T-helper 1 cell (primary cell): ENCODE measurements at places on chromosomes 3 and 15.

GRCh38 chr3:4720316-4721075, 227.3 kb downstream of the ITPR1 start:
- peak; percentile 48 for DNase-seq

GRCh38 chr3:116264546-116265319, 180.6 kb downstream of the LSAMP start:
- no peak for DNase-seq

- DNase-seq = no peak
Observed at GRCh38 chr3:90241481-90241880, 1134.1 kb downstream of the EPHA3 start.

- peak; percentile 81 for DNase-seq
Observed at GRCh38 chr3:69200384-69201068, 78.1 kb upstream of the LMOD3 start.

GRCh38 chr15:72472992-72473610, 1.0 kb upstream of the ARIH1 start:
- peak; percentile 13 for DNase-seq

DNA sequence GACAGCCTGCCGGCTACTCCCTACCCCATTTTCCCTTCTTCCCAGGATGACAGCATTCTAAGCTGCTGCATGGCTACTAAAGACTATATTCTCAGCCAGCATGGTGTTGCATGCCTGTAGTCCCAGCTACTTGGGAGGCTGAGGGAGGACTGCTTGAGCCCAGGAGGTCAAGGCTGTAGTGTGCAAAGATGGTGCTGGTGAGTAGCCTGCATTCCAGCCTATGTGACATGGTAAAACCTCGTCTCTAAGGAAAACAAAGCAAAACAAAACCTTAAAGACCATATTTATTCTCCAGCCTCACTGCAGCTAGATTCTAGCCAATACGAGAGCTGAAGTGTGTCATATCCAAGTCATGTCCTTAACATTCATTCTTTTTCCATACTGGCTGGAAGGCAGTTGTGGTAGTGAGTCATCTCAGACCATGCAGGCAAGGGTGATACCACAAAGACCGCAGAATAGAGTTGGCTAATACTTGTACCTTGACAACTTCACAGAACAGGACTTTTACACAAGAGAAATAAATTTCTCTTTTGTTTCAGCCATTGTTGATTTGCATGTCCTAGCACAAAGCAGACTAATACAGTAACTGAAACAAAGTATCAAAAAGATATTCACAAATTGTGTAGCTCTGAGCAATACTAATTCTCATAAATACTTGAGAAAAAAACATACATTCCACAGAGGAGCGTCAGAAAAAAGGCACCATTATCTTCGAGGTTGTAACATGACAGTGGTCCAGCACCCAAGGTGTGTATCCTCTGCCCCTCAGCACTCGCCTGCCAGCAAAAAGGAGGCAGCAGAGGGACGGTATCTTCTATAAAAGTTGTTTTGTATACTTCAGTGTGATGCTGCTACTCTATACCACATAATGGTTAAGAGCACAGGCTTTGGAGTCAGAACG, 14.8 kb downstream of the PBRM1 start:
- no peak for DNase-seq

DNA sequence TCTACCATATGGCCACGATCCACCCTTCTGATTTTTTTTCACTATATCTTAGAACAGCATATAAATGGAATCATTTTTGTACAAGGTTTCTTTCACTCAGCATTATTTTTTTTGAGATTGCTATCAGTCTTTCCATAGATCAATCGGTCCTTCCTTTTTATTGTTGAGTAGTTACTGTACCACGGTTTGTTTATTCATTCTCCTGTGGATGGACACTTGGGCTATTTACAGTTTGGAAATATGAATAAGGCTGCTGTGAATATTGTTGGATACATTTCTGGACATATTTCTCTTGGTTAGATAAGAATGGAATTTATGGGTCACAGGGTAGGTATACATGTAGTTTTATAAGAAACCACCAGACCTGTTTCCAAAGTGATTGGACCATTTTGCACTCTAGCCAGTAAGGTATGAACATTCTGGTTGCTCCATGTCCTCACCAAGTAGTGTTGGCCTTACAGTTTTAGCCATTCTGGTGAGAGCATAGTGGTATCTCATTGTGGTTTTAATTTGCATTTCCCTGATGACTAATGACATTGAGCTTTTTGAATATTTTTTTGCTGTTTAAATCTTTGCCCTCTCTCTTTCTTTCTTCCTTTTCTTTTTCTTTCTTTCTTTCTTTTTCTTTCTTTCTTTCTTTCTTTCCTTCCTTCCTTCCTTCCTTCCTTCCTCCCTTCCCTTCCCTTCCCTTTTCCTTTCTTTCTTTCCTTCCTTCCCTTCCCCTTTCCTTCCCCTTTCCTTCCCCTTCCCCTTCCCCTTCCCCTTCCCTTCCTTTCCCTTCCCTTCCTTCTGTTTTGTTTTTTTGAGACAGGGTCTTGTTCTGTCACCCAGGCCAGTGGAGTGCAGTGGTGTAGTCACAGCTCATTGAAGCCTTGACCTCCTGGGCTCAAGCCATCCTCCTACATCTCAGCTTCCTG, 49.2 kb downstream of the LRRK1 start:
- no peak for DNase-seq

GRCh38 chr3:31203960-31204795, 309.7 kb upstream of the GADL1 start:
- no peak for DNase-seq

DNA sequence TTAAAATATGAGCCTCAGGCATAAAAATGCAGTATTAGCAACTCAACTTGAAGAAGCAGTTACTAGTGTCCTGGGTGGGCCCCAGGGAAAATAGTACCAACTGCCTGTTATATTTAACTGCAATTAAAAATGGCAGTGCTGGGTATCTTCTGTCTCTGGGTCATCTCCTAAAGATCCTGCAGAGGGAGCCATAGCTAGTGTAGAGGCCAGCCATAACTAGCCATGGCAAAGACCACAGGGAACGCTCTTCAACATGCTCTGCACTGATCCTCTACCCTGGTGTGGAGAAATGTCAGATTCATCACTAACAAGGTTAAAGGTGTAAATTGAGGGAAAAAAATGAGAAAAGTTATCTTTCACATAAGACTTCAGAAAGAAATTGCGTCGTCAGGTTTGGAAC, 181.3 kb downstream of the SNRPN start:
- DNase-seq = no peak

- no peak for DNase-seq
Observed at GRCh38 chr3:196280689-196281440, 6.7 kb downstream of the PCYT1A start.

DNA sequence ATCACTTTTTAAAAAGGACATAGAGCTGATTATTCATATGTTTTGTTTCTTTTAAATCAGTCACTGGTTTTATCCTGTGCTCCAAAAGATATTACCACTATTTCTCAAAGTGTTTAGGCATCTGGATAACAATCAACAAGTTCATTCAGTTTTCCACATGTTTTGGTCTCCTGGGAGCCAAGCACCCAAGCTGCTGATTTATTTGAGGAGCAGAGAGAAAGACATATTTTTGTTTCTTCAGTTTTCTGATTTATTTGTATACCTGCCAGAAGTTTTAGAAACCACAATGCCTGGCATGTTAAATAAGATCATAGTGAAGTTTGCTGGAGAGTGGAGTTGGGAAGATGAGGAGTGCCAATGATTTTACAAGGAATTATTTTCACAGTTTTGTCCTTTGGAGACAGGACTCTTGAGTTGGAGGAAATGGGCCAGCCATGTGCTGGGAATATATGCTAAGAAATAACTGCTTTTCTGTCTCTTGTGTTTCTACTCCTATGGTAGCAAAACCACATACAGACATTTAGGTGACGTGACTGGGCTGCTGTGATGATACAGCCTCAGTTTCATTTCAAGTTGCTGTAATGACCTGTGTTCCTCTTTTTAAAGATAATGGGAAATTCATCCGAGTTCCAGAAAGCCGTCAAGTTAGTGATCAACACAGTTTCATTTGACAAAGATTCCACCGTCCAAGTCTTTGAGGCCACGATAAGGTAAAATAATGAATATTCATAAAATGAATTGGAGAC, 11.7 kb downstream of the EDEM1 start:
- DNase-seq = peak; percentile 60

- no peak for DNase-seq
Observed at GRCh38 chr3:172839679-172840078, 89.2 kb downstream of the ECT2 start.

- no peak for DNase-seq
Observed at GRCh38 chr3:72821161-72821781, 27.0 kb downstream of the SHQ1 start.

DNA sequence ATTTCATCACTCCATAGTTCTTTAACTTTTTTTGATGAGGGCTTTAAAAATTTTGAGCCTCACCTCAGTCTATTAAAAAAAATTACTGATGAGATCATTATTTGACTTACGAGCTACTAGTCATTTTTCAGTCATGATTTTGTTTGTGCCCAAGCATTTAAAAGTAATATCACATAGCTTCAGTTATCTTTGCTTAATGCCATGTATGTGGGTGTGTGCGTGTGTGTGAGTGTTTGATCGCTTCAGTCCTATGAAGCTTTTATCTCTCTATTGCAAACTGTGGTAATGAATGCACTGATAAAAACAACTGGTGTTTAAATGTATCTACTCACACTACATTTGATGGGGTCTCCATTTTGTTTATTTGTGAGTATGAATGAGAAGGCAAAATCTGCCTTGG, 49.8 kb downstream of the RSRC1 start:
- DNase-seq = no peak

DNA sequence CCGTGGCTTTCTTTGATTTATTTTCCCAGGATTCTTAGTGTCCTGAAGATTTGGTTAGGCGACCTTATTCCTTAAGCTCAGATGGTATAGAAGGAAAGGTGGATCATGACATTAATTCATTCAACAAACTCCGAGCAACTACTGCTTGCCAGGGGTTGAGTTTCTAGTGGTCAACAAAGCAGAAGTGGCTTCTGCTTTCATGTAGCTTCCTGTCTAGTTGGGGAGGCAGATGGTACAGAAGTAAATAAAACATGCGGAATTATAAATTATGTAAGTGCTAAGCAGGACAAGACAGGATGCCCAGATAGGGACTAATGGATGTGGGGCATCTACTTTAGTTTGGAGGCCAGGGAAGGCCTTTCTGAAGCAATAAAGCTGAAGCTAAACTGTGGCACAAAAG, 15.6 kb downstream of the EEFSEC start:
- no peak for DNase-seq

DNA sequence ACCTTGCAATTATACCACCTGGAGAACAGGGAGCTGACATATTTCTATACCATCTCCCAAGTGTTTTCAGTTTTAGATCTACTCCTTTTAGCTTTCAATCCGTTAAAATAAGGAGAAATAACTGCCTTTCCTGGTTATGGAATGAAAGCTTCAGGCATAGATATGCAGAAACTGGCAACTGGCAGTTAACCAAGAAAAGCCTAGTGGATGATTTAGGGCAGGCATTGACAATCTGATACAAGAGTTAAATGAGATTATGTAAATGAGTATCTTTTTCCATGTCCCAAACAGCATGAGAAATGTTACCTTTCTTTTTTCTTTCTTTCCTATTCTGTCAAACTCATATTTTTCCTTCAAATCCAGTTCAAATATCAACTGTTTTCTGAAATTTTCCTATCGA, 689.1 kb upstream of the DPPA4 start:
- no peak for DNase-seq

DNA sequence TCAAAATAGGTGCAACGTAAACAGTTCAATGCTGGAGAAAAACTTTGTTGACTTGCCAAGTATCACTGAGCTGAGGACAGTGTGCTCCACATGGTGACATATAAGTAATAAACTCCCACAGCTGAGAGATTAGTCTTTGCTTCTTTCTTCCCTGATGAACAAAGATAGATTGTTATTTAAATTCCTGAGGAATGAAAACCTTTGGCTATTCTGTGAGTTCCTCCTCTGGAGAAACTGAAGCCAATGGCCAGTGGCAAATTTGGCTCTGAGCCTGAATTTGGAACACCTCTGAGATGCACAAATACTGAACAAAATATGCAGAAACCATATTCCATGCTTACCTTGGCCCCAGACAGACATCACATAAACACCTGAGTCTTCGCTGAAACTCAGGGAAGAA, 63.3 kb downstream of the RPL22L1 start:
- DNase-seq = no peak

DNA sequence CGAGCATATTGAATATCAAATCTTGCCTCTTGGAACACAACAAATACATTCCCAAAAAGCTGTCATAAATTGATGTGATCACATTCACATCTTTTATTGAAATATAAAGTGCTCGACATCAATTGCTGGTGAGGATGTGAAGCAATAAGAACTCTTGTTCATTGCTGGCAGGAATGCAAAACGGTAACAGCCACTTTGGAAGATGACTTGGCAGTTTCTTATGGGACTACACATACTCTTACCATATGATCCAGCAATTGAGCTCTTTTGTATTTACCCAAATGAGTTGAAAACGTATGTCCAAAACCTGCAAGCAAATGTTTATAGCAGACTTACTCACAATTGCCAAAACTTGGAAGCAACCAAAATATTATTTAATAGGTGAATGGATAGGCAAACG, 234.9 kb downstream of the CACNA2D3 start:
- DNase-seq = no peak

- DNase-seq = no peak
Observed at GRCh38 chr15:29018120-29018805, 132.5 kb downstream of the APBA2 start.

DNA sequence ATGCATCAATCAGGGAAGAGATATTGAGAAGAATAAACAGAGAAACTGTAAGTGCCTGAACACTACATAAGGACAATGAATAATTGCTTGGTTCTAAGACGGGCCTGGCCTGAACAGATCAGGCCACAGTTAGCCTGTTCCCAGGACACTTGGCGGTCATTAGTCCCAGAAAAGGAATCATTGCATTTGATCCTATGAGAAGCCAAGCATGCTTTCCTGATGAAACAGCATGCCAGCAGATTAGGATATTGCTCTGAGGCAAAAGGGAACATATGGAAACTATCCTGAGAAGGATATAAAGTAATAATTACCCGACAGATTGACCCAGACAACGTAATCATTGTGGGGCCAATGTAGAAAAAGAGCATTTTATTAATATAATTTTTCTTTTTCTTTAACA, 51.9 kb downstream of the STRIT1 start:
- DNase-seq = no peak

- DNase-seq = no peak
Observed at GRCh38 chr3:58161435-58162398, 49.1 kb downstream of the DNASE1L3 start.

GRCh38 chr3:193842029-193842798, 249.2 kb downstream of the OPA1 start:
- DNase-seq = no peak

DNA sequence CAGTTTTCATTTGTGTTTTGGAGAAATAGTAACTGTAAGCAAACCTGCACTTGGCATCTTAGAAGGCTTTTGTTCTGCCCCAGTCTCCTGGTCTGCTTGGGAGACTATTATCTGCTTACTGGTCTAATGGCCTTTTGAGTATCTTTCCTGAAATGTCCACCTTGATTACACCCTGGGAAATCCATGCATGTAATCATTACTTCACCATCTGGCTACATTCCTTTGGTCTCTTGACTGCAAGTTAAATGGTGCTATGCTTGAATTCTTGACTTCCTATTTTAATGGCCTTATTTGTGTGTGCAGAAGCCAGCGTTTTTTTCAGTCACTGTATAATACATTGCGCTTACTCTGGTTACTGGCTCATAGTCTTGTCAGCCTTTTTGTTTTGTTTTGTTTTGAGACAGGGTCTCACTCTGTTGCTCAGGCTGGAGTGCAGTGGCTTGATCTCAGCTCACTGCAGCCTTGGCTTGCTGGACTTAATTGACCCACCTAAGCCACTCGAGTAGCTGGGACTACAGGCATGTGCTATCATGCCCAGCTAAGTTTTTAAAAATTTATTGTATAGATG, 30.0 kb downstream of the CHD2 start:
- DNase-seq = no peak

GRCh38 chr3:78029775-78030174, 989.9 kb downstream of the ROBO2 start:
- DNase-seq = no peak
